ENCODE measurements at places on chromosomes 6 and 20. TPM values are rescaled to one million over a fixed set of nuclear protein-coding genes. Genes with fewer than 3 reads are reported as not detected.

DNA sequence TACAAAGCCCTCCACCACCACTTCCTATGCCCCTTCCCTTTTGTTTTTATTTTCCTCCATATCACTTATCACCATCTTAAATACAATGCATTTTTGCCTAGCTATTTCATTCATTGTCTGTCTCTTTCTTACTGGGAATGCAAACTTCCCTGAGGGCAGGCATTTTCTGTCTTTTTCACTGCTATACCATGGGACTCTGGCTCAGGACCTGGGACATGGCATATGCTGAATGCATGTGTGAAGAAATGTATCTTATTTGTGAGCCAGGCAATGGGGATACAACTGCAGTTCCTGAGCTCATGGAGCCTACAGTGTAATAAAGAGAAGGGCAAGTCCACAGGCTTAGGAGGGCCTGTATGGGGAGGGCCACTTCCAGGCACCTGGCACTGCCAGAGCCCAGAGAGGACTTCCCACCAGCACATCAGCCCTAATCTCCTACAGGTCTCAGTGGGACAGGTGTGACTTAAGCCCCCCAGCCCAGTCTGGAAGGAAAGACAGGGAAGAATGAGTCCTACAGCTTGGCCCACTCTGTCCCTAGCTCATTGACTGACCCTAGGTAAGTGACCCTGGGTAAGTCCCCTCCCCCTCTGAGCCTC is 43.2 kb downstream of the TFEB start:
- H3K4me3 ChIP-seq, result no peak overlapping the region
- H3K27ac ChIP-seq, result no peak overlapping the region
- no peak for DNase-seq
- H3K4me1 ChIP-seq, result no peaks in the 10 kb centered on the region
- peaks cover 5% of the 10 kb centered on the region for H3K36me3 ChIP-seq

- no peaks in the 10 kb centered on the region for H3K36me3 ChIP-seq
- no peak overlapping the region for H3K27ac ChIP-seq
- no peak for DNase-seq
- H3K4me3 ChIP-seq, result no peak overlapping the region
These were observed 193.9 kb upstream of the MOCS1 start for GRCh38 chr6:40128127-40128526.

CAGE1 gene
- total RNA-seq, result 0.75 TPM

- DNase-seq, result no peak
- no peaks in the 10 kb centered on the region for H3K36me3 ChIP-seq
- H3K4me3 ChIP-seq, result no peak overlapping the region
- peaks cover 4% of the 10 kb centered on the region for H3K27me3 ChIP-seq
- no peak overlapping the region for H3K27ac ChIP-seq
These were observed 73.2 kb downstream of the GRM4 start for GRCh38 chr6:34072727-34073126.

- DNase-seq, result no peak
- no peaks in the 10 kb centered on the region for H3K4me1 ChIP-seq
- H3K36me3 ChIP-seq, result no peaks in the 10 kb centered on the region
- H3K4me3 ChIP-seq, result no peak overlapping the region
- no peak overlapping the region for H3K27ac ChIP-seq
These were observed 2.8 kb downstream of the CST2 start for GRCh38 chr20:23823621-23824324.

- no peak overlapping the region for H3K27ac ChIP-seq
- H3K4me1 ChIP-seq, result no peaks in the 10 kb centered on the region
- no peaks in the 10 kb centered on the region for H3K27me3 ChIP-seq
- no peaks in the 10 kb centered on the region for H3K36me3 ChIP-seq
- H3K4me3 ChIP-seq, result no peak overlapping the region
These were observed 164.4 kb downstream of the CDKAL1 start for GRCh38 chr6:20698675-20699074.

HLA-DOB gene
- total RNA-seq, result 3.3 TPM

TSHZ2 gene
- 25.8 TPM for total RNA-seq

DNA sequence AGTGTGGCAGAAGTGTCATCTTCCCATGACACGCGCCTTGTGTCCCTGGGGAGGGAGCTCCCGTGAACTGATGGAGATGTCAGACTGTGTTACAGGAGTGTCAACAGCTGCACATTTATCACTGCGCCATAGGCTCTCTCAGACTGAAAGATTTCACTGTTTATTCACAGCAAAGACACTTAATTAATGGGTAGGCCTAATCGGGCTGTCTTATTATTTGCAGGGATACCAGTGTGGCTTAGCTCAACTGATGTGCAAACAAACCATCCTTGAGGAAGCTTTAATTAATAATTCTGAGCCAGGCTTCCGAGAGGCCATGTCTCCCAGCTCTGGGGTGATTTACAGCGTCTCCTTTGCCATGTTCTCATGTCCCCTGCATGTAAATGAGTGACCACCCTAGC is 771.0 kb downstream of the QKI start:
- H3K4me1 ChIP-seq, result no peaks in the 10 kb centered on the region
- DNase-seq, result no peak
- no peaks in the 10 kb centered on the region for H3K36me3 ChIP-seq
- H3K4me3 ChIP-seq, result no peak overlapping the region

DNA sequence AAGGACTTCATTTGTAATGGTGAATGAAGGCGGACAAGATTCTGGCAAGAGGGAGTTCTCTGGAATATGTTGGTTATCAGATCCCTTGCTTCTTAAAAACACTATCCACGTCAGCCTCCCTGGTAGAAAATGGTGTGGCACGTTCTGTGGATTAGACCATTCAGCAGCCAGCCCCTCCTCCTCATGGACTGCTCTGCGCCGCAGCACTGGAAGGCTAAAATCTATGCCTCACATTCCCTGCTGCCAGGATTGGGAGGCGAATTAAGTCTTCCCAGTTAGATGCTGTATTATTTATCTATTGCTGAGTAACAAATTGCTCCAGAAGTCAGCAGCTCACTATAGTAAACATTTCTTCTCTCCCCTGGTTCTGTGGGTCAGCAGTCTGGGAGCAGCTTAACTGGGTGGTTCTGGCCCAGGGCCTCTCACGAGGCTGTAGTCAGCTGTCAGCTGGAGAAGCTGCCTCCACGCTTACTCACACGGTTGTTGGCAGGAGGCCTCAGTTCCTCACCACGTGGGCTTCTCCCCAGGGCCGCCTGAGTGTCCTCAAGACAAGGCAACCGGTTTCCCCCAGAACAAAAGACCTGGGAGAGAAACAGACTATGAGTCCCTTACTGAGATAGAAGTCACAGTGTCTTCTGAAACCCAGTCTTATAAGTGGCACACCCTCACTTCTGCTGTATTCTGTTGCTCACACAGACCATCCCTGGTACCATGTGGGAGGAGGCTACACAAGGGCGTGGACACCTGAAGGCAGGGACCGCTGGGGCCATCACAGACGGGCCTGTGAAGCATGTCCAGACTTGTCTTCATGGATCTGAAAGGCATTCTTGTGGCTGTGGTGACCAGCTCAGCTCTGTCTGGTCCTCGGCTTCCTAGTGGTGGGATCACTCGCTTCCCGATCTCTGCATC is 101.0 kb downstream of the NRN1 start:
- H3K36me3 ChIP-seq, result no peaks in the 10 kb centered on the region
- no peaks in the 10 kb centered on the region for H3K27me3 ChIP-seq
- no peaks in the 10 kb centered on the region for H3K4me1 ChIP-seq
- no peak overlapping the region for H3K4me3 ChIP-seq
- DNase-seq, result no peak
